Liver (tissue), 10 donors: ENCODE measurements at places on chromosomes 5 and 9.

DNA sequence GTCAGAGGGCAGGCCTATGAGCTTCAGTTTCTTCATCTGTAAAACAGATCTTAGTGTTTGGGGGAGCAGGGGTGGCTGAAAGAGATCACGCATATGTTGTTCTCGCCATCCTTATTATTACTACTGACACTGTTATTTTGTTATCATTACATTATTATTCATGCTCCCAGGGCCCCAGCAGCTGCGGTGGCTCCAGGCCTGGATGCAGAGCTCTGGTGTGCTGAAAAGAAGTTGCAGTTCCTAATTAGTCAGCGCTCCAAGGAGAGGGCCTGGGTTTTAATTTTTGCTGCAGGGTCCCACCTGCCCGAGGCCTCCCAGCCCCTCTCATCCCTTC is 19.5 kb downstream of the CXXC5 start:
- DNase-seq, result no peak

- DNase-seq, result no peak
Measured at GRCh38 chr5:124678468-124678867, 68.0 kb downstream of the ZNF608 start.

DNA sequence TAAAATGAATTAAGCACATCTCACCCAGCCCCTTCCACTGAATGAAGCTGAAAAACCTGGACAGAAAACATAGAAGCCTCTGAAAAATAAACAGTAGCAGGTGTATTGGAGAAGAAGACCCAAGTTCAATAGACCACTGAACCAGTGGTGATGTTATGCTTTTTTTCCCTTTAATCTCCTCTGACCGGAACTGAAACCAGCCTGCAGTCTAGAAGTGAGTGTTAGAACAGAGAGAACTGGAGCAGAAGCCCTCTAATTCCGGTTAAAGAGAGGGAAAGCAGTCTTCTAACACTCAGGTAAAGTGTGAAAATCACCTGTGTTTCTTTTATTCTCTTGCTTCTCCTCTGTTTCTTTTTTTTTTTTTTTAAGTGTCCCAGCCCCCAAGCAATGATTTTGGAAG is 83.5 kb upstream of the CCL21 start:
- DNase-seq, result no peak

DNA sequence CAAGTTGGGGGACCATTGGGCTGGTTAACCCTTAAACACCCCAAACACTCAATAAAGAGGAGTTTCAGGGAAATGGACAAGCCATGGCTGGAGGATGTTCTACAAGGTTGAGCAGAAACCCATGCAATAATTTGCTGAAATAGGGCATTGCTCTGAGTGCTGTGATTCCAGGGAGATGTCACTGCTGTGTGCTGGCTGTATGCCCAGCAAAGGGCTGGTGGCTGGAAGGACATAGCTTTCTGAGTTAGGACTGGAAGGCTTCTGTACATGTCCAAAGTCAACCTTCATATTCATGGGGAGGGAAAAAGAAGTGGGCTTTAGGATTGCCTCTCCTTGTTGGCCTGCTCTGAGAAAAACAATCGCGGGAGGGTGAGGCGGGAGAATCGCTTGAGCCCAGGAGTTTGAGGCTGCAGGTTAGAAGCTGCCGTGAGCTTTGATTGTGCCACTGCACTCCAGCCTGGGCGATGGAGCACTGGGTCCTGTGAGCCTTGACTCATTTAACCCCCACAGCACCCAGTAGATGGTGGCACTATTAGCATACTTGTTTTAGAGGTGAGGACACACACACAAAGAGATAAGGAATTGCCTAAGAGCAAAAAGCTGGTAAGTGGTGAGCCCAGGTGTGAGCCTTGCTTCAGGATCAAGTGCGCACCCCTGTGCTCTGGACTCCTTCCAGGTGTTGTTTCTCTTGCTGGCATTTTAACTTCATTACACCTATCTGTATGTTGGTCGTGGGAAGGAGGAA is 20.4 kb downstream of the IL12B start:
- no peak for DNase-seq

DNA sequence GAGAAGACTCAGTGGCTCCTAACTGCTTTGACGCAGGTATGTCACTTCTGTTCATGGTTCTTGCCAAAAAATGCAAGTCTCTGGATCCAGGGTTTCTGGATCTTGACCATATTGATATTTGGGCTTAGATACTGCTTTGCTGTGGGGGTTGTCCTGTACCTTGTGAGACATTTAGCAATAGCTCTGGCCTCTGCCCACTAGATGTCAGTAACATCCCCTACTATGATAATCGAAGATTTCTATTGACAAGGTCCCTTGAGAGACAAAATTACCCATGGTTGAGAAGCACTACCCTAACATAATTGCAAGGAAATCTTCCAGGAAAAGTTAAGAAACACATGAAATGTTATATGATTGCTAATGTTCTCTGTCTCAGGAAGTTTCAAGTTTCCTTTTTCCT is 285.4 kb downstream of the TMEM232 start:
- no peak for DNase-seq

- no peak for DNase-seq
Measured at GRCh38 chr5:119316086-119316485, 39.7 kb upstream of the TNFAIP8 start.

- DNase-seq, result no peak
Measured at GRCh38 chr9:12933957-12934356, 159.1 kb downstream of the LURAP1L start.

GRCh38 chr5:122019919-122020590 is 58.0 kb downstream of the LOX start:
- DNase-seq, result no peak

DNA sequence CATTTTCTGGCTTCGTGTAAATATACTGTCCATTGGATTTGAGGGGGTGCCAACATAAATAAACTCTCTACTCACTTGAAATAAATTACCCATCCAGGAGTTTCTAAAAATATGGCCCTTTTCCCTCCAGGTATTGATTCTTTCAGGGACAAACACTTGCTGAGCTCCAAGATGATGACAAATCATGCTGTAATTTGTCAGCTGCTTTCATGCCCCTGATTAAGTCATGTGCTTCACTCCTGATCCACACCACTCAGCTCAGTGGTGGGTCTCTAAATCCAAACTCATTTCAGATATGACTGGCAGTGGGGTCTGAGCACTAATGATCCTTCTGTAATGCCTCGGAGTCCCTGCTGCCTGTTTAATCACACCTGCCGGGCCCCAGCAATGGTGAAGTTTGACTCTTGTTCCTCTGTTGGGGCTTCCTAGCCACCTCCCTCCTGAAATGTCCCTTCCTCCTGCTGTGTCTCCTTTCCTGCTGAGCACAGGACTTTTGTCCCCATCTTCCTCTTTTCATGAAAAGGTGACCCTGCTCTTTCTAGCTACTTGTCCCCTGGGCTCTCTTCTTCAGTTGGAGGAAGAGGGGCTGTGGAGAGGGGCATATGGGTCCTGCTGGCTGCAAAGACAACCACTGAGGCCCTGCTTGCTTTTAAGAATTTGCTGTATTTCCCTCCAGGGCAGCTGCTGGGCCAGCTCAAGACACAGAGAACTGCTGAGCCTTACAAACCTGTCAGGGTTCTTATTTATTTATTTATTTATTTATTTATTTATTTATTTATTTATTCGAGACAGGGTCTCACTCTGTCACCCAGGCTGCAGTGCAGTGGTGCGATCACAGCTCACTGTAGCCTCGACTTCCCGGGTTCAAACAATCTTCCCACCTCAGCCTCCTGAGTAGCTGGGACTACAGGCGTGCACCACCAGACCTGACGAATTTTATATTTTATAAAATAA is 200.0 kb downstream of the ATP10B start:
- DNase-seq, result no peak

DNA sequence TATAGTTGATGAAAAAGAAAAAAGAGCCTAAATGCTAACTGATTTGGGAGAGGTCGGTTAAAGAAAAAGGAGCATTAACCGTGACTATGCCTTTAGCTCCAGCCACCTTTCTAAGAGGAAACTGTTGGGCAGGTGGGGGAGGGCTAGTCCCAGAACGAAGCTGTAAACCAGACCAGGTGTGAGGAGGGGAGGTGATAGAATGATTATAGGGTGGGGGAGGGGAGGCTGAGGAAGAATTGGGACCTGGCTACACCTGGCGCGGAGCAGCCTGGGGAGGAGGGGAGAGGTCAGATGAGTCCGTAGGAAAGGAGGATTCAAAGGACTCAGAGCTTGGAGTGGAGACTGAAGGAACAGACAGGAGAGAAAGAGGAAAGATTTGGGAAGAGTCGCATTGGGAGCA is 73.4 kb downstream of the PHAX start:
- no peak for DNase-seq

GRCh38 chr5:150583541-150584225 is 56.8 kb upstream of the SYNPO start:
- no peak for DNase-seq

DNA sequence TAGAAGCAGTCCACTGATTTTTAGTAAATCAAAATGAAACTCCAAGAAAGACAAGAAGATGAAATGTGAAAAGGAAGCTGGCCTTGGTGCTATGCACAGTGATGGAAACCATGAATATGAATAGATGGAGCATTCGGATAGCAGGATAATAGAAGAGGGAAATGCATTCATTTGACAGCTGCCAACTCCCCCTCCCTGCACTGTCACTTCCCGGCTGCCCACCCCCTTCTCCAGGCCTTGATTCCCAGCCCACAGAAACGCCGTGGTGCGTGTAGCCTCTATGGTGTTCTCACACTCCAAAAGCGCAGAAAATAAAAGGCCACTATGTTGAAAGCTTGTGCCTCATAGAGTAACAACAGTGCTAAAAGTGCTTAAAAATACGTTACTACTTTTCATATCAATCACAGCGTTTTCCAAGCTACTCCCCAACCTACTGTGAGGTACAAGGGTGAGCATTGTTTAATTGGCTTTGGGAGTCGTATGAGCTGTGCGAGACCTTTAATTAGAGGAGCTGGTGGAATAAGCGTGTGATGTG is 26.1 kb upstream of the IFNK start:
- DNase-seq, result no peak

DNA sequence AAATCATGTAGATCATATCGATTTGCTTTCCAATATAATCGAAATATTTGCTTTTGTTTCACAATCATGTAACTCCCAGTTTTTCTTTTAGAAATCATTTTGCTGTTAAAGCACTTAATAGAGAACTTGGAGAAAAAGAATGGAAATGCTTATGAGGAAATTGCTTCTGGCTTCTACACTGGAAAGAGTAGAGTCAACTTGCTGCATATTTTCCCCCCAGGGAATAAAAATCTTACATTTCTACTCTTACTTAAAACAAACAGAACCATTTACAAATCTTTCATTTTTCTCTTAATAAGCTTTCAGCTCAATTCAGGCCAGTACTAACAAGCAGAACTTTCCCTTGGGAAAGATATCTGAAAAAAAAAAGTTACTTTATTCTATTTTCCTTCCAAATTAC is 312.0 kb downstream of the CHSY3 start:
- DNase-seq, result no peak

GRCh38 chr9:73179589-73179988 is 27.9 kb downstream of the ANXA1 start:
- DNase-seq, result no peak

GRCh38 chr5:160240350-160240749 is 11.0 kb downstream of the FABP6 start:
- no peak for DNase-seq

DNA sequence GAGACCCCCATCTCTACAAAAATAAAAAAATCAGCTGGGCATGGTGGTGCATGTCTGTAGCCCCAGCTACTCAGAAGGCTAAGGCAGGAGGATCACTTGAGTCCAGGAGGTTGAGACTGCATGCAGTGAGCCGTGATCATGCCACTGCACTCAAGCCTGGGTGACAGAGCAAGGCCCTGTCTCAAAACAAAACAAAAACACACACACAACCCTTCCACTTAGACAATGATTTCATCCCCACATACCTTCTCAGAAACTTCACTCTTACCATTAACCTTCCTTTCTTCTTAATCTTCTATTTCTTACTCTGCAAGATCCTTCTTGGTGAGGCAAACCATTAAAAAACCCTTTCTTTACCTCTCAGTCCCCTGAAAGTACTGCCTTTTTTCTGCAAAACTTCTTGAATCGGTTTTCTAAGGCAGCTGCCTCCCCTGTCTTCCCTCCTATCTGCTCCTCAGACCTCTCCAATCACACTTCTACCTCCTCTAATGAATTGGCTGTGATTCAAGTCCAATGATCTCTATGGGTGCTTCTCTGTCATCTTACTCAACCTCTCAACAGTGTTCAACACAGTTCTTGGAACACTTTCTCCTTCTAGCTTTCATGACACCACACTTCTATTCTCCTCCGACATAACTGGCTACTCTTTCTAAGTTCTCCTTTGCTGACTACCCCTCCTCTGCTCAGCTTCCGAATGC is 47.3 kb downstream of the PFDN1 start:
- no peak for DNase-seq

GRCh38 chr5:175709276-175709781 is 51.5 kb downstream of the HRH2 start:
- DNase-seq, result no peak

DNA sequence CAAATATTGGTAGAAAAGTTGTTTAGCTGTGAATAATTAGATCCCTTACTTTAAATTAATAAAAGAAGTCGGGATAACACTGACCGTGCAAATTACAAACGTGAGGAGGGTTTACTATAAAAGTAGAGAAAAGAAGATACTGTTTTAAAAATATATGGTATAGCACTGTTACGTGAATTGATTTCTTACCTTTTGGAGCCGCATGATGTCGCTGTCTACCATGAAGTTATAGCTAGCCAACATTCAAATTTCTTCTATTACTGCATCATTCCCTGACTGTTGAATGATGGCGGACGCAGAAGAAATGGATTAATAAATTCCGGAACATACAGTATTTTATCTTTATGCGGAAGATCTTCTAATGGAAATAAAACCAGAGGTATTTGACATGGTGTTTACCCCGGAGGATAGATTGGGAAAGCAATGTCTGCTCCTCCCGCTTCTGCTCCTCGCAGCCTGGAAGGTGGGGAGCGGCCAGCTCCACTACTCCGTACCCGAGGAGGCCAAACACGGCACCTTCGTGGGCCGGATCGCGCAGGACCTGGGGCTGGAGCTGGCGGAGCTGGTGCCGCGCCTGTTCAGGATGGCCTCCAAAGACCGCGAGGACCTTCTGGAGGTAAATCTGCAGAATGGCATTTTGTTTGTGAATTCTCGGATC is at the start of gene PCDHA6:
TSS of gene PCDHA6 (plus strand) at position 257 of the 658 bp plus-strand sequence. CDS start at position 389, 132 bp downstream.
- DNase-seq, result no peak
